ENCODE measurements at places on chromosomes 3 and 15.

DNA sequence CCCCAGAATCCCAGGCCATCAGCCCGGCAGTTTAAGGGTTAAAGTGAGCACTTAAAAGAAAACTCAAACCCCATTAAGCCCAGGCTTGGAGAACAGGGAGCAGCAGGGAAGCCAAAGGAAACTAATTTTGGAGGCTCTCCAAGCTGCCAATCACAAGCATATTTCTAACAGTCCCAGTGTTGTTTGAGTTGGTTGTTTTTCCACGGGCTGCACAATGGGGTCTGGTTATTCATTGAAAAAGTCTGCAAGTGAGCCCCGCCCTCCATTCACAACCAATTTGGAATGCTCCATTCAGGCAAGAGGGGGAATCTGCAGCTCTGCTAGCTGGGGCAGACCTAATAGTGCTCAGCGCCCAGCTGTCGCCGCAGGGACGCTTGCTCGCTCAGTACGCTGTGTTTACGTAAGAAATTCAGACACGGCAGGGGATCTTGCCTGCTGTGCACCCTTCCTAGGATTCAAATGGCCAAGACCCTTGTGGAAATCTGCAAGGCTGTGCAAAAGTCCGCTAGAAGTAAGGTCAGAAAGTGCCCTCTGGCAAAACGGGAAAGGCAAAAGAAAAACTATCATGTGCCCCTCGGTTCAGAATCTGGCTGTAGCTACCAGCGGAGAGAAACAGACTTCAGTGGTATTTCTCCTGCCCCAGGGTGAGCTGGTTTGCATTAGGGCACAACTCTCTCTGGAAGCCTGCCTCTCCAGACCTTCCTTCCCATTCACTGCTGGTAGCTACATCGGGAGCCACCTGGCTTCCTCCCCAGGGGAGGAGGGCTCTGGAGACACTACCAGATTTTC is 11.0 kb downstream of the ETV5 start:
- peak; percentile 25 for DNase-seq

GRCh38 chr3:108403686-108404345 is 106.6 kb downstream of the MYH15 start:
- no peak for DNase-seq

DNA sequence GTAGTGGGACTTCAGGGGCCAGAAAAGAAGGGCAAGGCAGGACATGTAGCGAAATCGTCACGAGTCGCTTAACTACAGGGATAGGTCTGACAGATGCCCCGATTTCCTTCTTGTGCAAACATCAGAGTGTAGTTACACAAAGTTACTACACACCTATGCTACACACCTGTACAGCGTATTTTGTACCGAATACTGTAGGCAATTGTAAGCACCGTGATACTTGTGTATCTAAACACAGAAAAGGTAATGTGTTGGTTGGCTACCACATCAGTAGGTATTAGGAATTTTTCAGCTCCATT is 515 bp upstream of the MTHFS start:
- DNase-seq, result no peak

- DNase-seq, result no peak
Observed at GRCh38 chr3:43224405-43225073, 61.8 kb upstream of the SNRK start.

DNA sequence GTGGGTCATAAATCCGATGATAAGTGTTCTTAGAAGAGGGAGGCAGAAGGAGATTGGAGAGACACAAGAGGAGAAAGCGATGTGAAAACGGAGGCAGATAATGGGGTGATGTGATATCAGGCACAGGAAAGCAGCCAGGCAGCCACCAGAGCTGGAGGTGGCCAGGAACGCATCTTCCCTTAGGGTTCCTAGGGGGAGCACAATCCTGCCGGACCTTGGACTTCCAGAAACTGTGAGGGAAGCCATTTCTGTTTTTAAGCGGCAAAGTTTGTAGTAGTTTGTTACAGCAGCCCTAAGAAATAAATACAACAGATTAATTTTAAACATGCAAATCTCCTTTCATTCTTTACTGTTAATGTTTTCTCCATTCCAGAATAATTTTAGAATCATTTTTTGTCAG is 259.9 kb upstream of the TMC3 start:
- DNase-seq, result no peak

DNA sequence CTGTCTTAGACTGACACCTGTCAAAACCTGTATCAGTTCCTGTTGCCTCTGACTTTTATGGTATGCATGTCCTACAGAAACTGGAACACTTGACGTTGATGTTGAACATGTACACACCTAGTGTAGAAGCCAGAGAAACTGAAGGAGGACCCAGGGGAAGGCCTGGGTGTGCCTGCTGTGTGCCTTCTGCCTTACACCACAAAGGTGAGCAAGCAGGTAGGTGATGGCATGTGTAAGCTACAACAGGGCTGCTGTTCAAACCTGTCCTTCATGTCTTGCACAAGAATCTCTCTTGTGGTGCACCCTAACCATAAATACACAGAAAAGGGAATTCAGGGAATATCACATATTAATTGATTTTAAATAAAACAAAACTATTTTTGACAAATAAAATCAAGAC is 13.6 kb upstream of the AQP9 start:
- DNase-seq, result no peak

GRCh38 chr15:84962955-84963354 is 18.7 kb upstream of the PDE8A start:
- no peak for DNase-seq

DNA sequence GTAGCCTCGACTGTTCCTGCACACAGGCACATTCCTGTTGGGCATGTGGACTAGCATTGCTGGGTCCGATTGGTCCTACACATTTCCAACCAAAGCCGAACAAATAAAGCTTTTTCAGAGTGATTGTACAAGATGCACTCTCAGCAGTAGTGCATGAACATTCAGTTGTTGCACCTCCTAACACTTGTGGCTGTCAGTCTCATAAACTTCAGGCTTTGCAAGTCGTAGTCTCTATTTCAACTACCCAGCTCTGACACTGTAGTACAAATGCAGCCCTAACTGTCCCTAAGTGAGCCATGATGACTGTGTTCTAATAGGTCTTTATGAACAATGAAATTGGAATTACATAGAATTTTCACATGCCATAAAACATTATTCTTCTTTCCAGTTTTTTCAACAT is 281.7 kb upstream of the ATP10A start:
- no peak for DNase-seq

DNA sequence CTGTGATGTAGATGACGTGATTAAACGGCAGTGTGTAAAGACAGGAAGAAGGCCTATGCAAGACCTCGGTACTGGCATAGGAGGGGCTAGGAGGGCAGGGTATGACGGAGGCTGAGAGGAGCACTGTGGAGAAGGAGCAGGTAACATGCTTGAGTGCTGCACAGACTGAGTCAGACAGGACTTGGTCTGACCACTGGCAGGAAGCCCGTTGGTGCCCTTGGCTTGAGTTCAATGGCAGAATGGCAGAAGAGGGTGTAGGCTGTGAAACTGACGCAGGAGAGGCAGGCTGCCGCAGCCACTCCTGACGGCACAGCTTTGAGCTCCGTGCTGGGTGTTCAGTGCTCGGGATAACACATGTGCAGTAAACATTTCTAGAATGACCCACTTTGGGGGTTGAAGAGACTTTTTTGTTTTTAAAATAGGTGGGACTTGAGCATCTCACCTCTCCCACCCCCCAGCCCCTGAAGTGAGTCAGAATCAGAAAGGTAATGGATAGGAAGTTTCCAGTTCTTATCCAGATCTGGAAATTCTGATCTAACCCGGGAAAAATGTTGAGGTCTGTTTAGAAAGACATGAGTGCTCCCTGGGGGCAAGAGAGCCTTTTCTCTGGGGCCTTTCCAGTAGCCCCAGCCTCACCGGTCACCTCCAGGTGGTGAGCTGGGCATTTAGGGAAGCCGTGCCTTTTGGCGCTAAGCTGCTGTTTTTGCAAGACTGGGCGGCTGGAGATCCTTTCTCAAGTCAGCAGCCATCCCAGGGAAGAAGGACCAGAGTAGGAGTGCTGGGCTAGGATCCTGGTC is 126.4 kb downstream of the RPLP1 start:
- no peak for DNase-seq

GRCh38 chr3:105513042-105513441 is 146.3 kb downstream of the ALCAM start:
- DNase-seq, result no peak

DNA sequence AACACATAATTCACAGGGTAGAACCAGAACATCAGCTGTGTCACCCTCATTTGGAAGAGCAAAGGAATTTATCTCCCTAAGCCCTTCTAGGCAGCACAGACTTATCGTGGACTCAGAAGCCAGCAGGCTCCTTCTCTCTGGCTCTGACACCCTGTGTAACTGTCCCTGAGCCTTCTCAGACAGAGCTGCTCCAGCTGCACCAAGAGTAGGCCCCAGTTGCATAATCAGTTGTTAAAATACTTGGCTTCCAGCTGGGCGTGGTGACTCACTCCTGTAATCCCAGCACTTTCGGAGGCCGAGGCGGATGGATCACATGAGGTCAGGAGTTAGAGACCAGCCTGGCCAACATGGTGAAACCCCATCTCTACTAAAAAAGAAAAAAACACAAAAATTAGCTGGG is 49.4 kb upstream of the ACVR2B start:
- DNase-seq, result no peak

DNA sequence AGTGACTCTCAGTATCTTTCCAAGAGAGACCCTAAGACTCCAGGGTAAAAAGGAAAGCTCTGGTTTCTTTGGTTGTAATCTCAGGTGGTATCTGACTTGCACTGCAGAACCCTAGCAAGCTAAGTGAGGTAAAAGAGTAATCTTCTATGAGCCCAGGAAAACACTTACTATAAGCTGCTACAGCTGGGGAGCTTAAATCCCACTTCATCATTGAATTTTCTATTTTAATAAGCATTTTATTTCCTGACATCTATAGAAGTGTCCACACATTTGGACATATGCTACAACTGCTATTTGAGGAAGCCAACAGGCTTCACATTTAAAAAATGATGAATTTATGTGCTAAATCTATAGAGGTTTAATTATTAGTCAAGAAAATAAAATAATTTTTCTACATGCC is 73.1 kb upstream of the GUCA1C start:
- no peak for DNase-seq

DNA sequence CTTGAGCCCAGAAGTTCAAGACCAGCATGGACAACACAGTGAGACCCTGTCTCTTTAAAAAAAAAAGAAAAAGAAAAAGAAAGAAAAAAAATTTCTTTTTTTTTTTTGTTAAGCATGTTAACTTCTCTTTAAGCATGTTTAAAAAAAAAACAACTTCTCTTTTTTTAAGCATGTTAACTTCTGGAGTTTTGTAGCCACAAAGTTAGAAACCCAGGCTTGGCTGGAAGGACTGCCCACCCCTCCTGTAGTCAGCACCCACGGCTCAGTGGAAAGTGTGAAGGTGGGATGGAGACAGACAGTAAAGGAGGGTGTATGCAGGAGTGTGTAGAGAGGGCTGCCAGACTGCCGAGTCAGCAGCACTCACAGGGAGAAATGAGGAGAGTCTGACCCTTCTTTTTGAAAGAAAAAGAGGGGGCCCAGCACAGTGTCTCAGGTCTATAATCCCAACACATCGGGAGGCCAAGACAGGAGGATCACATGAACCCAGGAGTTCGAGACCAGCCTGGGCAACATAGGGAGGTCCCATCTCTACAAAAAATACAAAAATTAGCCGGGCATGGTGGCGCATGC is 33.2 kb downstream of the GOLGA8S start:
- no peak for DNase-seq

DNA sequence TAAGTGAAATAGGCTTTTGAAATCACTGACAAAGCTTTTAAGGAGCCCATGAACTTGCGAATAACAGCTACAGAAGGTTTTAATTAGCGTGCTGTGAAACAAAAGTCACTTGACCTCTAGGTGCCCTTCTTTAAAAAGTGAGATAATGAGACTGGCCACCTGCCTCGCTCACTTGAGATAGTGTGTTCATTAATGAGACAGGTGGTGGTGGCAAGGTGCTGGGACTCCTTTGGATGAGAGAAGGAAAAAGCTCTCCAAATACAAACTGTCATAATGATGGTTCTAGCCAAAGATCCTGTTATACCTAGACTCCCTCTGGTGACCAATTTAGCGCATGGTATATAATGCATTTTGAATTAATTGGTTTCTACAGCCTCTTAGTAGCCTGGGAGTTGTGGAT is 22.7 kb upstream of the IREB2 start:
- DNase-seq, result no peak

DNA sequence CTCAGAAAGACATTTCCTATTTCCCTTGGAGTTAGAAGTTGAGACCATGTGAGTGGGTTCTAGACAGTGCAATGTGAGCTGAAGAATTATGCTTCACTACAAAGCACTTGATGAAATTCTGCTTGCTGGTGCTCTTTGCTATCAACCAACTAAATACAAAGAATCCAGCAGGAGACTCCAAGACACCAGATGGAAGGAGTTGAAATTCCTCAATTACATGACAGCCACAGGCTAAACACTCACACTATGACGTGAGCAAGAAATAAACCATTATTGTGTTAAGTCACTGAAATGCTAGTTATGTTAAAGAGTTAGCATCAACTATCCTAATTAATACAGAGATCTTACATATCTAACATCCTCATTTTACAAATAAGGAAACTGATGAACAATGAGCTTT is 8.2 kb upstream of the MAP4 start:
- DNase-seq, result no peak

DNA sequence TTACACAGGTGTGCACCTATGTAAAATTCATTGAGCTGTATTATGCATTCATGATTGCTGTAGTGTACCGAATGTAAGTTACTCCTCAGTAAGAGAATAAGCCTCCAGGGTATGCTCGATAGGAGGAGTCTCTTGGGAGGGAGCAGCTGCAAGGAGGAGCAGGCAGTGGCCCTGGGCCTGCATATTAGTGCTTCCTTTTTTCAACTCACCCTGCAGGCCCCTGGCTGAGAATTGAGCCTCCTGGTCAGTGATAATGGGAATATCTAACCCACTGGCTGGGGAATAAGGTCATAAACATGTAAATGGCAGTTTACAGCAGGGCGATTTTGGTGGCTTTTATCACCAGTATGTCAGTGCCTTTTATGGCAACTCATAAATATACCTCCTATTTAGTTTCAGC is 21.7 kb upstream of the SFMBT1 start:
- no peak for DNase-seq

- DNase-seq, result peak; percentile 49
Observed at GRCh38 chr15:58690703-58691102, 58.8 kb downstream of the ADAM10 start.

GRCh38 chr3:14175383-14176037 is 2.9 kb downstream of the XPC start:
- peak; percentile 48 for DNase-seq

GRCh38 chr3:29335438-29335837 is 54.6 kb downstream of the RBMS3 start:
- DNase-seq, result no peak

- no peak for DNase-seq
Observed at GRCh38 chr3:125300416-125300815, 74.7 kb downstream of the ZNF148 start.

GRCh38 chr3:8635631-8636030 is 9.0 kb downstream of the SSUH2 start:
- no peak for DNase-seq
